ENCODE measurements at places on chromosomes 7 and 10. TPM values are rescaled to one million over a fixed set of nuclear protein-coding genes. Genes with fewer than 3 reads are reported as not detected.

GRCh38 chr7:101547916-101548661, 81.0 kb downstream of the MYL10 start:
- peak; percentile 65 for DNase-seq

DNA sequence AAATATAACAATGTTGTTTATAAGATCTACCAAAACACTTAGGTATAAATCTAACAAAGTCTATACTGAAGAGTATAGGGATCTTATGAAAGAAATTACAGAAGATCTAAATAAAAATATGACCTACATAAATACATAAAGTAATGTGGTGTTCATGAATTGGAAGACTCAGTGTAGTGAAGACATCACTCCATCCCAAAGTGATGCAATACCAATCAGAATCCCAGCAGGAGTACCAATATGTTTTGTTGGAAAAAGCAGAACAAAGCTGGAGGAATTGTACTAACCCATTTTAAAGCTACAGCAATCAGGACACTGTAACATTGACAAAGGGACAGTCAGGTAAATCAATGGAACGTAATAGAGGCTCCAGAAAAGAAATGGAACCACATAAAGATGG, 76.4 kb downstream of the CCSER2 start:
- no peak for DNase-seq

- no peak for DNase-seq
Observed at GRCh38 chr10:9012312-9012711, 957.8 kb downstream of the GATA3 start.

DNA sequence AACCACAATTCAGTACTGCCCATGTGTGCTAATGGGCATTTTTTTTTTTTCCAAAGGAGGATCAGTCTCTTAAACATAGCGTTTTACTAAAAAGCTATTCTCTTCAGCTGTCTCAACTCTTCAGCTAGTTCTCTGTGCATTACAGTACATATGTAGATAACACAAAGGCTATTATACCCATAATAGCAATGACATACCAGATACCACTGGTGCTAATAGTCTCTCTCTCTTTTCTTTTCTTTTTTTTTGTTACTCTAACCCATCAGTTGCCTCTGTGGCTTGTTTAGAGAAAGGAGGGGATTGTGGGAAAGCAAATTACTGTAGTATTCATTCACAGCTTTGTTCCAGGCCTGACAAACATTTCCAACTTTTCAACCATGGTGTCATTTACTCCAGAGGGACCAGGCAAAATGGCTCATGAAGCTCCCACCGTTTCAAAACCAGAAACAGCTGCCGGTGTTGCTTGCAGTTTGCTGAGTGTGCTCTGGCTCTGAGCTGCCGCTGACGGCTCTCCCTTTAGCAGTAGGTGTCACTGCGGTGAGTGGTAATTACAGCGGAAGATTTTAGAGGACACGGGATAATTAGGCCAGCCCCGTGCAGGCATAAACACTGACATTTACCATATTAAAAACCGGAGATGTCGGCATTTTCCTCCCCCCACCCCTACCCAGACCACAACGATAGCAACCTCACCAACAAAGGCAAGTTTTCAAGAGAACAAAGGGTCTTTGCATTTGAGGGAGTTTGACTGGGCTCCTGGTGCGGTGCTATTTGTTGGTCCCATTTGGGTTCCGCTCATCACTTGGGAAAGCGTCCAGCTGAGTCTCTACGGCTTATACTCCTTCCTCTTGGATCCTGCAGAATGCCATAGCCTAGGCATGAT, 1005.5 kb downstream of the KCNMA1 start:
- DNase-seq, result no peak

DNA sequence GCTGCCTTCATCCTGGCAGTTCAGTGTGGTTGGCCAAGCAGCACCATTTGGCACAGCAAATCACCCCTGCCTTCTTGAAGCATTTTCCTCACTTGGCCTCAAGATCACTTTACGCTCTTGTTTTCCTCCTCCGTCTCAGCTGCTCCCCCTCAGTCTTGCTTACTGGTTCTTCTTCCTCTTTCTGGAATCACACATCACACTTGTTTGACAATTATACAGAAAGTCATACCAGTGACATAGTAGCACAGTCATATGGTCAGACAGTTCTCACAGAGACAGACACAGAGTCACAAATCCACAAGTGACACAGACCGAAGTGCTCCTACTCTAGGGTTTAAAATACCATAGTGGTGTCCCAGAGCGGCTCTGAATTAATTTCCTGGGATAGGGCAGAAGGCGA, 43.8 kb upstream of the ARL4A start:
- DNase-seq, result no peak

- DNase-seq, result no peak
Observed at GRCh38 chr10:78907551-78908211, 161.1 kb upstream of the ZMIZ1 start.

GRCh38 chr10:60731134-60731885, 47.0 kb upstream of the CDK1 start:
- DNase-seq, result no peak

DNA sequence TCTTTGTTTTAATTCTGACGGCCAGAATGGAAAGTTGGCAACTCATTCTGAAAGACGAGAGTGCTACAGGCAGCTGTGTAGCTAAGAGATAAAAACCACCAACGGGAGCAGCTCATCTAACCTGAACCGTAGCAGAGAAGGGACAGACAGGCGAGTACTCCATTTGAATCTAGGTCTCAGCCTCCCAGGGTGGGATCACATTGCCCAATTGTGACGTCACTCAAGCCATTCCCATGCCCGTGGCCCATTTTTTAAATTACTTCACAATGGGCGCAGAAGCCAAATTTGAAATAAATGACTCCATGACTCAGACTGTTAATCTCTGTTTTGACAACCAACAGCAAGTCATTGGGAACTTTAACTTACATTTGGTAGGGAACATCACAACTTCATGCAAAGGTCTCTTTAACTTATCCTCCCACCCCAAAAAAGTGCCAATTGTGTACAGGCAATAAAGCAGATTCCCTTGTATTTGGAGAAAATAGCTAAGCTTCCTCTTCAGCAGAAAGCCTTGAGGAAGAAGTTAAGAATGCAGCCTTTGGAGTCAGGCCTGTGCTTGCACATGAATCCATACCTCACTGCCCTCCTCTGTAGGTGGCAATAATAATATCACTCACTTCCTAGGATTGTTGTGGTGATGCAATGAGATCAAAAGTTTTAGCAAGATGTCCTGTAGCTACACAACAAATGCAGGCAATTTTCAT, 93.2 kb upstream of the KIF5B start:
- peak; percentile 79 for DNase-seq

- no peak for DNase-seq
Observed at GRCh38 chr7:8263048-8263447, 1.1 kb upstream of the ICA1 start.

DNA sequence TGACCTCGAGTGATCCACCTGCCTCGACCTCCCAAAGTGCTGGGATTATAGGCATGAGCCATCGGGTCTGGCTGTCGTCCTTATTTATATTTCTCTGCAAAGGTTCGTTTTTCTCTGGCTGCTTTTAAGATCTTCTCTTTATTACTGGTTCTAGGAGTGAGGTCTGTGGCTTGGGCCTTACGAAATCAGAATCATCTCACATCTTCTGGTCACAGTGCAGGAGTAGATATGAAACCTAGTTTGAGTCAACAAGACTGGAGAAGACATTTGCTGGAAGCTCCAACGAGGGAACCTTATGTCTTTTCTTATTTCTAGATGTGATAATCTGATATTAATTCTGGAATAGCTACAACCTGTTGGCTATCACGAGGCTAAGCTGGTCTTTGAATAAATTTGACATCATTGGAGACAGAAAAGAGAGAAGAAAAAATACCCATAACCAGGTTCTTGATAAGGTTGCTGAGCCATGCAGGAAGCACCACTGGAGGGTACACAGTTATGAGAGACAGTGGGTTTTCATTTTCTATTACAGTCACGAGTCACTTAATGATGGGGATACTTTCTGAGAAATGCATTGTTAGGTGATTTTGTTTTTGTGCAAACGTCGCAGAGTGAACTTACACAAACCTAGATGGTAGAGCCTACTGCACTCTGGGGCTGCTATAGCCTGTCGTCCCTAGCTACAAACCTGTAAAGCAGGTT, 25.6 kb upstream of the IL15RA start:
- no peak for DNase-seq

GRCh38 chr10:106189292-106189691, 975.2 kb downstream of the SORCS1 start:
- no peak for DNase-seq

DNA sequence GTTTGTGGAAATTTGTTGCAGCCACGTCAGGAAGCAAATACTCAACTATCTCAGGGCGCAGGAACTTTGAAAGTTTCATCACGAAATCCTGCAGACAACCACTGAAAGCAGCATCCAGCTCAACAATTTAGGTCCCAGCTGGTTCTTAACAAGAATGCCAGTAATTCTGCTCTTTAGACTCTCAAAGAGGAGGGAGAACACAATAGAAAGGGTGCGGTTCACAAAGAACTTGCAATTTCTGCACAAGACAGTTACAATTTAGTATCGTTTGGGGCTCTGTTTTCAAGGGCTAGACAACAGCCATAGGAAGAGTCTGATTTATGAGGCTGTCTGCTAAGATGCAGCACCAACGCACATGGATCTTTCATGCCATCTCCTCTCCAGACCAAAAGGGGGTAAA, 223.1 kb downstream of the FGFR2 start:
- no peak for DNase-seq

DNA sequence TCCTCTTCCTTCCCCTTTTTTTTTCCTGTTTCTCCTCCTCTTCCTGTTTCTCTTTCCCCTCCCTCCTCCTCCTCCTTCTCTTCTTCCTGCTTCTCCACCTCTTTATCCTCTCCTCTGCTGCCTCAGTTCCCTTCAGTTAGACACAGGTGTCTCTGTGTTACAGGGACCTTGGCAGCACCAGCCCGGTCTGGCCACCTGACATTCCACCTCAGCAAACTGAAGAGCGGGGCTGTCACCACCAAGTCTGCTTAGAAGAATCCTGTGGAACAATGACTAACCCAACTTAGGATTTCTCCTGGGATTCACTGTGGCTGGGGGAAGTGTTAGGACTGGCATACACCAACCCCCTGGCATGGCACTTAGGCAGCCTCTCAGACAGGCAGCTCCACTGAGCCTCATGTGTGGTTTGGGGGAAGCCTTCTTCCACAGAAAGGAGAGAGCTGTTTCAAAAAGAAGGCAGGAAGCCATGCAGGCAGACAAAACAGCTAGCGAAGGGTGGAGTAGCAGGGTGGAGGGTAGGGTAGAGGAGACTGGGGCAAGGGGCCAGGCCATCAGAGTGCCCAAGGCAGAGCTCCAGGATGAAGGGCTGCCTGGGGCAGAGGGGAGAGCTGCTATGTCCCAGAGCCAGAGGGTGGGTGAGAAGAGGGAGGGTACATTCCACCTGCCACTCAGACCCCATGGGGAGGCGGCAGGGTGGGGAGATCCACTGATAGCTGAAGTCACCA, 13.2 kb upstream of the GDF10 start:
- DNase-seq, result peak; percentile 71

- no peak for DNase-seq
Observed at GRCh38 chr7:85336086-85336485, 149.2 kb upstream of the SEMA3D start.

DNA sequence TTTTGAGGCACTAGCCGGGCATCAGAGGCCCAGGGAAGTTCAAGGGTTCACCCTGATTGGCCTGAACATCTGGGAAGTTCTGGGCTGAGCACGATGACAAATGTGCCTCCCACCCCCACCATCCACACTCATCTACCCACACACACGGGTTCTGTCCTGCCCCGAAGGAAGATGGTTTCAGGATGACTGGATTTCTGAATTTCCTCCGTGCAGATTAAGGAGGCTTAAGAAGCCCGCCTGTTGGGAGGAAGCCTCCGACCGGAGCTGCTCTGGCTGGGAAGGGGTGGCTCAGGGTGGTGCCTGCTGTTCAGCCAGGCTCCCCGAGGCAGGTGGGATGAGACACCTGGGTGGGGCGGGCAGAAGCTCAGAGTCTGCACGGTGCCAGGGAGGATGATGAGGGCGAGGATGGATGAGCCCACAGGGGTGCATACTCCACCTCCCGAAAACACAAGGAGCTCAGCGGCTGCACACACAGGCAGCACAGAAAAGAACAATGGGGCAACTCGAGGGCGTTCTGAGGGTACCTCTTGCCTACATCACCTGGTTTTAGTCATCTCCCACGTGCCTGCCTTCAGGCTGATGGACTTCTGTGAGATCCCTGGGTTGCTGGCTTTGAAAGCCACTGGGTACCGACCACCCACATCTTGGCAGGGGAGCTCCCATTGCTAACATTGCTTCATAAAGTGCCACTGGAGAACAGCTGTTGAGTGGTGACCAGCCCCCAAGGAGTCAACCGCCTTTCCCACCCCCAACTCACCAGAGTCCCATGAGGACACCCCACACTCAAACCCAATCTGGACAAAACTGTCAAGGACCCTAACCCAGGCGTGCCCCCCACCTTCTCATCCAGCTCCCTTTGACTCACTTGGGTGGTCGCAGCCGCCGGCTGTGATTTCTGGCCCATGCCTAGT, 41.2 kb downstream of the CALML3 start:
- peak; percentile 61 for DNase-seq

- DNase-seq, result no peak
Observed at GRCh38 chr7:41385996-41386395, 316.9 kb downstream of the INHBA start.

DNA sequence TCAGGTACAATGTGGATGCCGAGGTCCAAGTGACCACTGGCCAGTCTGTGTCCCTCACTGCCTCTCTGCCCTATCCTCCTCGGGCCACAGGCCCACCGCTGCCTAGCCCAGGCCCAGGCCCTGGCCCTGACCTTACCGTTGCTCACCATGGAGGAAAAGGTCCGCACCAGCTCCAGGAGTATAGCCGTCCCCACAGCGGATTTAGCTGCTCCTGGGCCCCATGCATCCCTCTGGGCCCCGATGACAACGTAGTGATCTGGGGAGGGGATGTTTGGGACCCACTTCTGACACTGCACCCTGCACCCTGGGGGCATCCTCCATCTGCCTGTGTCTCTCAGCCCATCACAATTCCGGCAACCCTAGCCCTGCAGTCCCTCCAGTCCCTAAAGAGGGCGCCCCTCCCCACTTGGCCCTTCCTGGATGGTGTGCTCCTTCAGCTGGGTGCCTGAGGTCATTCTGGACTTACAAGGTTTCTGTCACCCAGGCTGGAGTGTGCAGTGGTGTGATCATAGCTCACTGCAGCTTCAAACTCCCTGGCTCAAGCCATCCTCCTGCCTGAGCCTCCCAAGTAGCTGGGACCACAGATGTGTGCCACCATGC, 12.1 kb downstream of the TFR2 start:
- DNase-seq, result no peak

- DNase-seq, result no peak
Observed at GRCh38 chr7:2959828-2960599, 83.7 kb downstream of the CARD11 start.

DNA sequence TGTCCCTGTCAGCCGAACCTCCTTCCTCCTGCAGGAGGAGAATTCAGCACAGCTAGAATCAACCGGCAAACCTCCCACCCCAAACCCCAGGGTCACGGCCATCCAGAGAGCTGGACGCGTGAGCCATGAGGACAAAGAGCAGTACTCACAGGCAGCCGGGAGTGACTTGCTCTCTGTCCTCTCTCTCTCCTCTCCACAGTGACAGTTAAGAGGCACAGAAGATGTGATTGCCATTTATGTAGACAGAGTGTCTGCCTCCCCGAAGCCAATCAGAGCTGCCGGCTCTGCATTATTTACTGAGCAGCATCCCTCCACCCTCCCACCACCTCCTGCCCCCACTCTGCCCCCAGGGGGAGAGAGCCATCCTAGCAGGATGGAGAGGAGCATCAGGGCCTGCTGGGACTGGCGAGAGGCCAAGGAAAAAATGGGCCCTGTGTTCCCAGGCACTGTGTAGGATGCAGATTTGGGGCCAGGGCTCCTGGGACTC, 4.3 kb downstream of the DDC start:
- no peak for DNase-seq

CTAGE6 gene
- total RNA-seq, result not detected

CTAGE15 gene
- not detected for total RNA-seq

TYW1B gene
- total RNA-seq, result 4.3 TPM

GDF10 gene
- 1.2 TPM for total RNA-seq

CAV1 gene
- 178 TPM for total RNA-seq

STOX1 gene
- 1.5 TPM for total RNA-seq

SPDYE16 gene
- not detected for total RNA-seq

Data from lower leg skin (tissue), 4 donors.